ENCODE measurements at places on chromosomes 12 and 14. TPM values are rescaled to one million over a fixed set of nuclear protein-coding genes. Genes with fewer than 3 reads are reported as not detected.

Gene RNF212B
- total RNA-seq: 0.46 TPM

Gene KERA
- total RNA-seq: not detected

DNA sequence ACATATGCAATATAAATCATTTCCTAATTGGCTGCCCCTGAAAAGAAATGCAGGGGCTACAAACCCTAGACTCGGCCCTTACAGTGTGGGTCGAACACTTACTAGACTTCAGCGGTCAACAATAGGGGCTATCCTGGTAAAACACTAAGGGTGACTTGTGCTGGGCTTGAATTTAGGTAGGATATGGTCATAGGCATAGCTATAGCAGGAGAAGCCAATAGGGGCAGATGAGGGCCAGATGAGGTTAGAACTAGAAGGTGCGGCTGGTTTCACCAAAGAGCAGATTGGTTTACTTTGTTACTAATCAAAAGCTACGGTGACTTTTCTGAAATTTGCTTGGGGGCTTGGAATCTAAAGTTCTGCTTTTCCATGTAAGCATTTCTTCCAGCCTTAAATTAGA is 282.3 kb upstream of the DIO2 start:
- H3K4me1 ChIP-seq: peaks cover 22% of the 10 kb centered on the region
- no peaks in the 10 kb centered on the region for H3K36me3 ChIP-seq
- no peak for DNase-seq

DNA sequence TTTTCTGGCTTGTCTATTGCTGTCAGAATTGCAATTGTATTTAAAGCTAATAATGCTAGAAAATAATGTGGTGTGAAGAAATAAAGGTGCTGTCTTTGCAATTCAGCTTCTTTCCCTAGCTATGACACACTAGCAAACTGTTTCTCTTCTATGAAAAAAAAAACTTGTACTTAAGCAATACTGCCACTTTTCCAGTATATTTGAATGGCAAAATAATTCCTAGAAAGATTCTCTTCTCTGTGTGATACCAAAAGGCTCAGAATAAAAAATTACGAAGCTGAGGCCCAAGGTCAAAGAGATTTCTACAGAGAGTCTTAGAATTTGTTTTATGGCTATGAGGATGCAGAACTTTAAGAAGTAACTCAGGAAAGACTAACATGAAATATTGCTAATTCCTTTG is 235.5 kb downstream of the ADAMTS20 start:
- H3K36me3 ChIP-seq: no peaks in the 10 kb centered on the region
- no peaks in the 10 kb centered on the region for H3K4me1 ChIP-seq
- DNase-seq: no peak
- no peak overlapping the region for H3K27ac ChIP-seq

Gene WNT5B
- 4.6 TPM for total RNA-seq

- H3K27ac ChIP-seq: no peak overlapping the region
- no peak overlapping the region for H3K4me3 ChIP-seq
- H3K4me1 ChIP-seq: no peaks in the 10 kb centered on the region
- no peaks in the 10 kb centered on the region for H3K36me3 ChIP-seq
- no peaks in the 10 kb centered on the region for H3K27me3 ChIP-seq
These were observed 541.1 kb downstream of the MED13L start for GRCh38 chr12:115736360-115736759.

GRCh38 chr12:18798535-18799361 is 60.8 kb downstream of the CAPZA3 start:
- peaks cover 10% of the 10 kb centered on the region for H3K4me1 ChIP-seq
- H3K4me3 ChIP-seq: no peak overlapping the region
- H3K36me3 ChIP-seq: no peaks in the 10 kb centered on the region
- no peak for DNase-seq
- no peak overlapping the region for H3K27ac ChIP-seq

GRCh38 chr12:80582431-80582830 is 125.0 kb upstream of the MYF6 start:
- no peaks in the 10 kb centered on the region for H3K36me3 ChIP-seq
- H3K27ac ChIP-seq: no peak overlapping the region
- no peak overlapping the region for H3K4me3 ChIP-seq
- no peaks in the 10 kb centered on the region for H3K27me3 ChIP-seq
- no peaks in the 10 kb centered on the region for H3K4me1 ChIP-seq
- DNase-seq: no peak

DNA sequence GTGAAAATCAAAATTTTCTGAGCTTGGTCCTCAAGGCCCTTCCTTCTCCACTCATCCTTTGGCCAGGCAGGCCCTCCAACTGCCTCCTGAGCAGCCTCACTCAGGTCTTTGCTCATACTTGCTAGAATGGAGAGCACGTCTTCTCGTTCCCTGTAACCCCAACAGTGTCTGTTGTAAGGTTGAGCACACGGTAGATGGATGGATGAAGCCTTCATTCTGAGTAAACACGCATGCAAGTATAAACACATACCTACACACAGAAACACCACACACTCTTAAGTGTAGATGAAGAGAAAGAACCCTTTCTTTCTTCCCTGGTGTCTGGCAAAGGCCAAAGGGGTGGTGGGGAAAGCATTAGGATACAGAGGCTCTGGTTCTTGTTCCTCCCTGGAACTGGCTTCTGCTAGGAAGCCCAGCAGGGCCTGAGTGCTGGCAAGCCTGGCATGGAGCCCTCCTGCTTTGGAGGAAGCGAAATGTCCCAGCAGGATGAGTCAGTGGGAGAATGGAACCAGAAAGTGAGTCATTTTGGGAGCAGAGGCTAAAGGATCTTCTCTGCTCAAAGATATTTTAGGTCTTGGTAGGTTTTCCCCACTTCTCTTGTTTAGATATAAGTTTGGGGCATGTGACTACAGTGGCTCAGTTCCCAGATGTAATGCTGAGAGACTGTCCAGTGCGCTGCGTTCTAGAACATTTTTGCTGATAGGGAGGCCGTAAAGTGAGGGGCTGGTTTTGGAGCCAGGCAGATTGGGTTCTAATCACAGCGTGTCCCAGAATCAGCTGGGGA is 127.4 kb downstream of the CACNA1C start:
- peaks cover 26% of the 10 kb centered on the region for H3K4me1 ChIP-seq
- no peak overlapping the region for H3K27ac ChIP-seq
- H3K4me3 ChIP-seq: no peak overlapping the region

Gene CEBPE
- not detected for total RNA-seq

GRCh38 chr12:13386323-13387039 is 190.0 kb downstream of the EMP1 start:
- no peak overlapping the region for H3K27ac ChIP-seq
- H3K4me3 ChIP-seq: no peak overlapping the region
- no peaks in the 10 kb centered on the region for H3K36me3 ChIP-seq
- DNase-seq: no peak
- H3K27me3 ChIP-seq: no peaks in the 10 kb centered on the region
- H3K4me1 ChIP-seq: peaks cover 27% of the 10 kb centered on the region

DNA sequence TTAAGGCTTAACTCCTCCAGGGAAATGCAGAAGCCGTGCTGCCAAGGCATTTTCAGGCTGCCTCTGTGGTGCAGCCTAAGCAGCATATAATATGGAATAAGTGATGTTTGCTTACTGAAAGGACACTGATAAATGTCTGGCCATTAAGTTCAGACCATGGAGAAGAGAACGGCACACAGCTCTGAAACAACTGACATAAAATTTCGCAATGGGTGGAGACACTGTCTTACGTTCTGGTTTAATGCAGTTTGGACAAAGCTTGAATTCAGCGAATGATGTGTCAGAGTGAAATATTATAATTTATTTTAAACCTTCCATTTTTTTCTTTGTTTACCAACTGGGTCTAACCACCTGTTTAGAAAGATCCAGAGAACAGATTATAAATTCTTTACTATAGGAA is 27.2 kb upstream of the NRXN3 start:
- no peaks in the 10 kb centered on the region for H3K27me3 ChIP-seq
- no peaks in the 10 kb centered on the region for H3K4me1 ChIP-seq

- H3K27me3 ChIP-seq: peaks cover 21% of the 10 kb centered on the region
- DNase-seq: no peak
- H3K4me3 ChIP-seq: no peak overlapping the region
- no peak overlapping the region for H3K27ac ChIP-seq
- peaks cover 39% of the 10 kb centered on the region for H3K4me1 ChIP-seq
- no peaks in the 10 kb centered on the region for H3K36me3 ChIP-seq
These were observed 4.1 kb downstream of the PELI2 start for GRCh38 chr14:56122301-56122700.

GRCh38 chr14:58151133-58152013 is 640 bp downstream of the ARMH4 start:
- H3K4me3 ChIP-seq: peak overlapping the region; percentile 82
- peaks cover 34% of the 10 kb centered on the region for H3K27me3 ChIP-seq
- no peak overlapping the region for H3K27ac ChIP-seq
- H3K4me1 ChIP-seq: peaks cover 35% of the 10 kb centered on the region

Gene PPP1CC
- total RNA-seq: 313 TPM

GRCh38 chr12:96421014-96421413 is 20.8 kb upstream of the CDK17 start:
- no peak overlapping the region for H3K27ac ChIP-seq
- H3K36me3 ChIP-seq: no peaks in the 10 kb centered on the region
- DNase-seq: no peak
- no peaks in the 10 kb centered on the region for H3K27me3 ChIP-seq
- no peak overlapping the region for H3K4me3 ChIP-seq

Gene SCNN1A
- total RNA-seq: 108 TPM

DNA sequence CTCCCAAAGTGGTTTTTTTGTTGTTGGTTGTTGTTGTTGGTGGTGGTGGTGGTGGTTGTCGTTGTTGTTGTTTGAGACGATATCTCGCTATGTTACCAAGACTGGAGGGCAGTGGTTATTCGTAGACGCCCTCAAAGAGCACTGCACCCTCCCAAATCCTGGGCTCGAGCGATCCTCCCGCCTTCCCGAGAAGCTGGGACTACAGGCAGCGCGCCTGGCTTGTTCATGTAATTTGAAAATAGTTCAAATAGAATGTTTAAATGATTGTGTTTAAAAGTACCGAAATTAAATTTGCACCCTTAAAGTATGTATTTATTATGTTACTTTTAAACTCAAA is 439 bp upstream of the ANAPC5 start:
- H3K27me3 ChIP-seq: peaks cover 2% of the 10 kb centered on the region
- no peak for DNase-seq
- H3K4me1 ChIP-seq: peaks cover 8% of the 10 kb centered on the region
- H3K4me3 ChIP-seq: peak overlapping the region; percentile 99

Gene PCED1B
- total RNA-seq: 6.6 TPM

Gene GMPR2
- total RNA-seq: 74.2 TPM

All from WTC11 (cell line).